ENCODE measurements at places on chromosomes 16 and 17.
A peak's percentile ranks its signal among the peaks of the same experiment; 100 is the strongest.

DNA sequence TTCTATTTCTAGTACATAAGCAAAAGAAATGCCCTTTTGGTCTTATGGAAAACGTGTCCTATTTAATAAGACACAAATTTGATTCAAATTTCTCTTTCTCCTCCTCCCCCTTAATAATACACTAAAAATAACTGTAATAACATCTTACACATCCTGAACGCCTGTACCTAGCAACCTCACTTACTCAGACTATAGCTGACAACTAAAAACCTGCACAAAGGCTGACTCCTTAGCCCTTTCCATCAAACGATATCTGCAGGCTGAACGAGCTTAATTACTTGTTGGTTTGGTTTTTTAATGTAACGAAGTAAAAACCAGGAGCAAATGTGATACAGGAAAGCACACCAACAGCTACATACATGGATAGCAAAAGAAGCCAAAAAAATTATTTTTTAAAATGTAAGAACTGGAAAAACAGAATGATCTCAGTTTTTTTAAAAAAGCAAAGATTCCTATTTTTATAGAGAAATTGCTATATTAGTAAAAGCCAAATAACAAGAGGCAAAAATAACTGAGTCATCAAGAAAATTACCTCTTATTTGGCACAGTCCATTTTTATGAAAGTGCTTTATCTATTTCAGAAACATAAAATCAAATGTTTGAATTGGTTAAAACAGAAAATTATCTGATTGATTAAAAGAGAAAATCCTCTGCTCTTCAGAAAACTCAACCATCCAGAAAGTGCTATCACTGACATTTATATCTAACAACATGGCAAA is 23.5 kb downstream of the ADCY9 start:
- DNase-seq, result no peak

- peak; percentile 49 for DNase-seq
Observed at GRCh38 chr17:83119987-83120864, 40.8 kb downstream of the METRNL start.

DNA sequence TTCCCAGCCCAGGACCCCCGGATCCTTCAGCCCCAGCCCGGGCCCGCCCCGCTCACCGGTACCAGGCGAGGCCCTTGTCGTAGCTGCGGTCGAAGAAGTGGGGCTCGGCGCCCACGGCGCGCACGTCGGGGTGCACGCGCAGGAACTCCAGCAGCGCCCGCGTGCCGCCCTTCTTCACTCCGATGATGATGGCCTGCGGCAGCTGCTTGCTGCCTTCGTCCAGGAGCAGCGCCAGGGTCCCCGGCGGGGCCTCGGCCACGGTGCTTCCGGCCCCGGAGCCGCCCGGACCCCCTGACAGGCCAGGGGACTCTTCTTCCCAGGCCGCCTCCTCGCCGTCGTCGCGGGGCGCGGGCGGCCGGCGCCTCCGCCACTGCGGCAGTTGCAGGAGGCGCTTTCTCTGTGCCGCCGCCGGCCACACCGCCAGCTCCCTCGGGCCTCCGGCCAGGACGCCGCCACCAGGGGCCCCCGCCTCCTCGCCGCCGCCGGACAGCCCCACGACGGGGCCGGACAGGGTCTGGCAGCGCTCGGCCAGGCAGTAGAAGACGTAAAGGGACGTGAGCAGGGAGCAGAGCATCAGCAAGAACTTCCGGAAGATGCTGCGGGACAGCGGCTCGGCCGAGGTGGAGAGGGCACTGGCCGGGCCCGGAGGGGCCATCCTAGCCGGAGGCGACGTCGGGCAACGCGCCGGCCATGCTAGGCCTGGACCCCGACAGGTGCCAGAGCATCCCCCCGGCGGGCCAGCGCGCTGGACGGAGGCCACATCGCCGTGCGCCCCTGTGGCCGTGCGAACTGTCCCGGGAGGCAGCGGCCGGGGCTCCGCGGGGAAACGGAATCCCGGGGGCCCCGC is 1.0 kb downstream of the HS3ST3A1 start:
- DNase-seq, result no peak

GRCh38 chr17:49000943-49001342 is 3.8 kb downstream of the IGF2BP1 start:
- DNase-seq, result no peak

Data from chondrocyte (in vitro differentiated cells).